ENCODE measurements at places on chromosomes 12 and 14.

DNA sequence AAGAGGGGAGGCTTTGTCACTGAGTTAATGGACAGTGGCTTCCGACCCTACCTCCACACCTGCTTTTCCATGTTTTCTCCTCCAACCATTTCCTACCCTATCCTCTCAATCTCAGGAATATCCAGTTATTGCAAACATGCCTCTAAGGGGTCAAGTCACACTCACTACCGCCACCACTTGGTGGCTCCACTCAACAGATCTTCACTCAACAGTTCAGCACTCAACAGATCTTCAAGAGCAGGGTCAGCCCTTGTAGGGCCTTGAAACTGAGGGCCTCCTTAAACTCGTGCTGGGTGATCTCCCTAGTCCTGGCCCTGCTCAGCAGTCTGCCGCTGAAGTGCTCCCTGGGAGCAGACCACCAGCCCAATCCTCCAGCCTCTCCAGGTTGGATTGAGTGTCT, 14.2 kb downstream of the ZNF641 start:
- no peak for DNase-seq

DNA sequence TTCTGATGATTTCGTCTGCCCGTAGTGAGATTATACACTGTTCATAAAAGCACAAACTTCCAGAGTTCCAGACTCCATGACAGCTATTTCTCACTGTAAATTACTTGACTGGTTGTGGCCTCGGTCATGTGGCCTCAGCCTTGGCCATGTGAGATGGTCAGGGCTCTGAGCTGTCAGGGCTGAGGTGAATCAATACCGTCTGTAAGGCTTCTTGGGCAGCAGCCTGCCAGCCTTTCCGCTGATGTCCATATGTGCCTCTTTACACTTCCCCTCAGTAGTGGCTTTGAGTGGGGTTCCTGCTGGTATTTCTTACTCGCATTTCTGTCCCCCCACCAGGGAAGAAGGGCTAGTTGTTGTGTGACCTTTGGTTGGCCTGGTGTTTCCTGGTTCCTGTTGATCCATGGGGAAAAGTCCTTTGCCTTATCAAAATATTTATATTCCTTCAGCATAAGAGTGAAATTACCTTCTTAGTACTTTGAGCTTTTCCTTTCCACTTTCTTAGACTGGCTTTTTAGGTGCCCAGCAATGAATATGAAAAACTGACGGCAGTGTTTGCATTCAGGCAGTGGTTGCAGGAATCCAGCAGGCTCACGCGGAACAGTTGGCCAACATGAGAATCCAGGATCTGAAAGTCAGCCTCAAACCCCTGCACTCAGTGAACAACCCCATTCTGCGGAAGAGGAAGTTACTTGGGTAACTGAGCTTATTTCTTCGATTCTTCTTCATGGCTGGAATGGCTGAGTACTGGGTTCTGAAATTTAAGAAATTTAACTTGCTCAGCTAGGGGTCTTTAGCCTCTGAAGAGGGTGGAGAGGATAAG, 46.1 kb downstream of the MAPKAPK5 start:
- no peak for DNase-seq

DNA sequence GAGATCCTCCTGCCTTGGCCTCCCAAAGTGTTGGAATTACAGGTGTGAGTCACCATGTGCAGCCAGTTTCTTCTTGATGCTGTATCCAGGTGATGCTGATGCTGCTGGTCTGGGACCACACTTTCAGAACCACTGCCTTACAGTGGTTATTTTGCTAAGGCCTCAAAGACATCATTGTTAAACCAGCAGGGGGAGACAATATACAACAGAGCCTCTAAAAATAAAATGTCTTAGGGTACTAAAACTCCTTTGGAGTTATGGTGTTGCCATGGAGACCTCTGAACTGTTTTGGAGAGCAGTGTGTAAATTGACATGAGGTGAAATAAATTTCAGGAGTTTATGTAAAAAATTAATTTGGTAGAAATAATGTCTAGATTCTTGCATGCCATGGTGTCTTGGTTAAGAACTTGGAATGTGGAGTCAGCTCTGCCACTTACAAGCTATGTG, 1.1 kb upstream of the ARG2 start:
- DNase-seq: no peak

DNA sequence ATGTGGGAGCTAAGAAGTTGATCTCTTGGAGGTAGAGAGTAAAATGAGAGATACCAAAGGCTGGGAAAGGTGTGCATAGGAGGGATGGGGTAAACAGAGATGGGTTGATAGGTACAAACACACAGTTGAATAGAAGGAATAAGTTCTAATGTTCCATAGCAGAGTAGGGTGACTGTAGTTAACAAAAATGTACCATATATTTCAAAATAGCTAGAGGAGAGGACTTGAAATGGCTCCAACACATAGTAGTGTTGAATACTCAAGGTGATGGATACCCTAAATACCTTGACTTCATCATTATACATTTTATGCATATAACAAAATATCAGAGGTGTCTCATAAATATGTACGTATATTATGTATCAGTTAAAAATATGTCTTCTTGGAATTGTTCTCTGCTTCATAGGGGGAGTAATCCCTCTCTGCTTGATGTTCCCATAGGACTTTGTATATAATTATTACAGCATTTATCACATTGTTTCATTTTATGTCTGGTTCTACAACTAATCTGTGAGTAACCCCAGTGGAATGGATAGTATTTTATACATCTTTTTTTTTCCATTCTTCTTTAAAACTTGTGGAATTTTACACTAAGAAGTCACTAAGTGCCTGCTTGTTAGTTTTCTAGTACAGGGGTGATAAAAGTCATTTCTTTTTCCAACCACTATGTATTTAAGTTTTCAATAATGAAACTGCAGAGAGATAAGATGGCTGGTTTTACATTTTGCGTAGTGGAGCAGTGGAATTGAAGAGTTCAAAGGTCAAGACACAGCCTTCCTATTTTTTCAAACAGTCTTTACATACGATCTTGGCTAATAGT, 1940.0 kb upstream of the SEL1L start:
- DNase-seq: no peak

DNA sequence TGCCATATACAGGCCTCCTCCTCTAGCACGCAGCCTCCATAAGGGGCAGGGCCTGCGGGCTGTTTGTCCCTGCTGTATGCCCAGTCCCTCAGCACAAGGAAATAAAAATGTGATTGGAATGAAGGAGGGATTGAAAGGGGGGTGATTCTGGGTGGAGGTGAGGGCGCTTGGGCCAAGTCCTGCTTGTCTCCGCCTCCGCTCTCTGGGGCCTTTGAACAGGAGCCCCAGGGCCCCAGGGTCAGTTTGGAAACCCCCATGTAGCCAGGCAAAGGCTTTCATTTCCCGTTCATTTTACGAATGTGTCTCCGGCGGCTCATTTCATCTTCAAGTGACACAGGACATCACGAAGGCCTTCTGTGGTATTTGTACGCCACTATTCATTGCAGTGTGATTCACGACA, 4.5 kb upstream of the CACNA2D4 start:
- no peak for DNase-seq

All from activated CD4-positive, alpha-beta T cell treated with anti-CD3 and anti-CD28 coated beads, Interleukin-2, amount 50 U/mL, for 48 hours (primary cell).